NCI-H1436 (cell line): ENCODE measurements at places on chromosomes 3 and 15.

GRCh38 chr3:126713199-126713598 is 9.2 kb downstream of the CHCHD6 start:
- no peak for DNase-seq

- DNase-seq: no peak
Measured at GRCh38 chr3:145639875-145640274, 521.1 kb downstream of the PLOD2 start.

GRCh38 chr15:96888764-96889163 is 558.3 kb downstream of the NR2F2 start:
- DNase-seq: no peak

DNA sequence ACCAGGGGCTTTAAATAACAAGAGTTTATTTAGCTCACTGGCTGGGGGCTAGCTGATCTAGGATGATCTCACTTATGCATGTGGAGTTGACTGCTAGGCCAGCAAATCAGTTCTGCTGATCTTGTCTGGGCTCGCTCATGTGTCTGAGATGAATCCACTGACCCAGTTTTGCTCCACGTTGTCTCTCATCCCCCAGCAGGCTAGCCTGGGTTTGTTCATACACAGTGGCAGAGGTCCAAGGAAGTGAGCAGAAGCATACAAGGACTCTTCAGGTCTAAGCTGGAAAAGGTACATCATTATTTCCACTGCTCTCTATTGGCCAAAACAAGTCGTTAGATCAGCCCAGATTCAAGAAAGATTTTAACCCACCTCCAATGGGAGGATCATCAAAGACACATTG is 238.0 kb downstream of the PLCL2 start:
- DNase-seq: no peak

DNA sequence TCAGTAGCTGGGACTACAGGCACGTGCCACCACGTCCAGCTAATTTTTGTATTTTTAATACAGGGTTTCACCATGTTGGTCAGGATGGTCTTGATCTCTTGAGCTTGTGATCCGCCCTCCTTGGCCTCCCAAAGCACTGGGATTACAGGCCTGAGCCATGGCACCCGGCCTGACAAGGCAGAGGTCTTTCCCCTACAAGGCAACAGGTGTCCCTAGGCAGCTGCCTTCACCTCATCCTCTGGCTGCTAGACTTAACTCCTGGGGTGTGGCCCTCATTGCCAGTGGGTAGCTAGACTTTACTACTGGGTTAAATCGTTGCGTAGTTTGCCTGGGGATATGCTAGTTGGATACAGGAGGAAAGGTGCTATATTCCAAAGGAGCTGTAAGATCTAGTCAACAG is 81.4 kb downstream of the CHRD start:
- DNase-seq: no peak

DNA sequence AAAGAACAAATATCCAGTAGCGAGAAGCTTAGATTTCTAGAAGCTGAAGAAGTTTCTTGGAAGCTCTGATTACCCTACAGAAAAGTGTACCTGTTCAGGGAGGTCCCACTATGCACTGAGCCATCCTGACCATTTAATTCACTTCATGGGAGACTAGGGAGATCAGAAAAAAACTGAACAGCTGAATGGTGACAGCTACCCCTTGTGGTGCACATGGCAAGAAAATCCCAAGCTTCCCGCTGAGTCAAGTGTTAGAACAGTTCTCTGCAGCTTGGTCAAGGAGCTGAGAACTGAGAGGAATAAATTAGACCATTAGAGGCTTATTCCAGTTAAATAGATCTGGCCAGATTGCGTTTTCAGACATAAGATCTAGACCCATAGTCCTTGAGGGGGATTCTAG is 197.2 kb upstream of the VEPH1 start:
- DNase-seq: no peak

DNA sequence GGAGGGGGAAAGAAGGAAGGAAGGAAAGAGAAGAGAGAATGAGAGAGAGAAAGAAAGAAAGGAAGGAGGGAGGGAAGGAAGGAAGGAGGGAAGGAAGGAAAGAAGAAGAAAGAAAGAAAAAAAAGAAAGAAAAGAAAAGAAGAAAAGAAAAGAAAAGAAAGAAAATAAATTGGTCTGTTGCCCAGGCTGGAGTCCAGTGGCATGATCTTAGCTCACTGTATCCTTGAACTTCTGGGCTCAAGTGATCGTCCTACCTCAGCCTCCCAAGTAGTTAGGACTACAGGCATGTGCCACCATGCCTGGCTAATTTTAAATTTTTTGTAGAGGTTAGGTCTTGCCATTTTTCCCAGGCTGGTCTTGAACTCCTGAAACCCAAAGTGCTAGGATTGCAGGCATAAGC is 11.6 kb upstream of the RNF7 start:
- DNase-seq: no peak

- no peak for DNase-seq
Measured at GRCh38 chr3:101928890-101929289, 79.6 kb downstream of the NFKBIZ start.

DNA sequence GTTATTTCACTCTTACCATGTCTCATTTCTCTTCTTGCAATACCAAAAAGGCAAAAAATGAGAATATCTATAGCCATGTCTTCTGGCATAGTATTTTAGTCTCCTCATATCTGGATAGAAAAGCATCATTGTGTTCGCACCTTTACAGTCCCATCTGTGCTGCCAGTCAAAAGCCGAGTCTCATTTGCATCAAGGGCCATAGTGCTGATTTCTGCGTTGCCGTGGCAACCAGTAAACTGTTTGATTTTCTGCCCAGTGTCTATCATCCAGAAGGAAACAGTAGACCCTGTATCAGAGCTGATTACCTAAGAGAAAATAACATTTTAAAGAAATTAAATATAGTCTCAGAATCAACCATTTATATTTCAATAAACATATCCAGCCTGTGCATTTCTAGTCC is 86.1 kb upstream of the SERPINI2 start:
- DNase-seq: no peak

DNA sequence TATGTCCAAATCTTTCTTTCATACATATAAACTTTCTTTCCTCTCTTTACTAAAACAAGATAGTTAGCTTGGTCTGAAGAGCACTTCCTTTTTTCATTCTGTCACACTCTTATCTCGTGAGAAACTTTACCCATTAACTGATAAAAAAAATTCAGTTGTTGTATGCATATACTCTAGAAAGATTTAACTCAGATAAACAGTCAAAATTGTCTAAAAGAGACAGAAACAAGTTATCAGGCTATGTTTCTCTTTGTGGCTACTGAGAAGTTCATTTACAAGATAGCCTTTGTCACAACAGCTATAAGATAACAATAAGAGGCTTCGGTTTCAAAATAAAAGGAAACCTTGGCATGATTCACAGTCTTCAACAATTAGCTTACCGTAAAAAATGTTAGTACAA is 235.7 kb upstream of the ATP10A start:
- no peak for DNase-seq

- no peak for DNase-seq
Measured at GRCh38 chr3:16433701-16434151, 79.8 kb downstream of the RFTN1 start.

DNA sequence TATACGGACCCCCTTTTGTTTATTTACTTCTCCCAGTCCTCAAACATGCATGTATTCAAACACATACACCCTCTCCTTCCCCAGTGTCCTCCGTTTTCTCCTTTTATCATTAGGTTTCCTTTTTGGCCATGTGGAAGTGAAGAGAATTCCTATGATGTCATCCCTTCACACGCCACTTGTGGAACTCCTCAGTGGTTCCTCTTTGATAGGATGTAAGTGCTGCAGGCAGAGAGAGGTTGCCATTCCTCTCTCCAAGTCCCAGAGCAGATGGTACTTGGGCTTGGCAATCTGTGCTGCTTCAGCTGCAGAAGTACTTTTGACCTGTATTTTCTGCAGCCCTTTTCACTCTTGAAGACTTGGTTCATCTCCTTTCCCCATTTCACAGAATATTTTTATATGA is 32.9 kb upstream of the CRTC3 start:
- DNase-seq: no peak

DNA sequence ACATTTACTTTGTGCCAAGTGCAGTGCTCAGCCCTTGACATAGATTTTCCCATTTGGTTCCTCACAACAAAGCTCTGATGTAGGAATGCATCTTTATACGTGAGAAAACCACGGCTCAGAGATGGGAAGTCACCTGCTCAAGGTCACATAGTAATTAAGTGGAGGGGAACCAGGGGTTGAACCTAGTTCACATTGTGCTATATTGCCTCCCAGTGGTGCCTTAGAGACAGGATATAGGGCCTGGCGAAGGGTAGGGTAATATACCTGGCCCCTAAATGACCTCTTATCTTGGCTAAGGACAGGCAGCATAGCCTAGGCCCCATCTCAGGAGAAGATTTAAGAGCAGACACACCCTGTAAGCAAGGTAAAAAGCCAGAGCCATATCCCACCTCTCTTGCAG is 71.5 kb downstream of the FOXP1 start:
- DNase-seq: no peak

DNA sequence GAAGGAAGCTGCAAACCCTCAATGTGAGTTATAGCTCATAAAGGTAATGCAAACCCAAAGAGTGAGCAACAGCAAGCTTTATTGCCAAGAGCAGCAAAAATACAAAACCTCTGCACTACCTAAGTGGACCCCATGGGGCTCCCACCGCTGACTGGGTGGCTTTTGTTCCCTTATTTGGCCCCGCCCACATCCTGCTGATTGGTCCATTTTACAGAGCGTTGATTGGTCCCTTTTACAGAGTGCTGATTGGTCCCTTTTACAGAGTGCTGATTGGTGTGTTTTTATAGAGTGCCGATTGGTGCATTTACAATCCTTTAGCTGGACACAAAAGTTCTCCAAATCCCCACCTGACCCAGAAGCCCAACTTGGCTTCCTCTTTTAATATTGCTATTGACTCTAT is 154.5 kb upstream of the NSMCE3 start:
- DNase-seq: no peak

DNA sequence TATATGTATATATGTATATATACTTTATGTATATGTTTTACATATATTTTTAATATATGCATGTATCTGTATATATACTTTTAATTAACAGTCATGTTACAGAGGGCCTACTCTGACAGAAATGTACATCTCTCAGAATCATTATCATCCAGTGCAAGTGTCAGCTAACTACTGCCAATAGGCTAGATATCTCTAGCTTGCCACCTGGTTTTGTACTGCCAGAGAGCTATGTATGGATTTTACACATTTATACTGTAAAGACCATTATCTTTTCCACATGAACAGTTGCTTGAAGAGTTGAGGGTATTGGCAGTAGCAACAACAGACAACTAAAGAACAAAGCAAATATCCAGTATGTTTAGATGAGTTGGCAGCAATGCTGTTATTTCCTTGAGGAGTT is 99.7 kb upstream of the VGLL3 start:
- DNase-seq: no peak
